ENCODE measurements at places on chromosomes 4 and X.

GRCh38 chrX:111170017-111170416 lies 74.0 kb downstream of the PAK3 start:
- DNase-seq: no peak

- no peak for DNase-seq
These were observed 216.8 kb downstream of the IL15 start for GRCh38 chr4:141853091-141853764.

DNA sequence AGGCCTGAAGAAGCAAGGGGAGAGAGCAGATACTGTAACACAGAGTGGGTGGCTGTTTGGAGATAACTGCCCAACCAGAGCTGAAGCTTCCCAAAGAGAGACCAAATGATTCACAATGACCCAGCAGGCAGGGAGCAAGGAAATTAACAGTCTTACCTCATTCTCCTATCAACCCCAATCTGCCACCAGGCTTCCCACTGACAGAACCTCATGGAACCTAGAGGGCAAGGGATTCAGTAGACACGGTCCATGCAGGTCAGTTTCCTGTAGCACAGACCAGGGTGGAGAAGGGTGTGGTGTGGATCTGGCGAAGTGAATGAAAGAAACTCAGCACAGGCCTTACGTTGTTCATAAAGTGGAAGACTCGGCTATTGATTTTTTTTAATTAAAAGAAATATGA lies 60.7 kb upstream of the ALB start:
- no peak for DNase-seq

- no peak for DNase-seq
These were observed 90.2 kb upstream of the UNC5C start for GRCh38 chr4:95638920-95639501.

DNA sequence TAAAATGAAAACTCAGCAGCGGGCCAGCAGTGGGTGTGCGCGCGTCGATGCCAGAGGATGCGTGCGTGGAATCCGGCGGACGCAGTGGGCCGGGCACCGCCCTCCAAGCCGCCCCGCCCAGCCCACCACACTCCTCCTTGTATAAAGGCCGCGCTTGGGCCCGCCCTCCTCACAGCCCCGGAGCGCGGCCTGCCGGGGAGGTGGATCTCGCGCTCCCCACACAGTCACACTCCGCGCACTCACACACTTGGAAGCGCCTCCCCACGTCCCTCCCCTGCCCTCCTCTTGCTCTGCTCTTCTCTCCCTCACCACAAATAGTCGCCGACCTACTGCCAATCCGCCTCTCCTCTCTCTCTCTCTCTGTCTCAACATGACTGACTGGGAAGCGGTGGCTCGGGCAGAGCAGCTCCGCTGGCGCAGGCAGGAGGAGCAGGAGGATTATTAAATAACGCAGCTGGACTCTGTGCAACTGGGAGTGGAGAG lies at the start of gene CCSER1:
TSS of gene CCSER1 (plus strand) at position 172 of the 483 bp plus-strand sequence.
- DNase-seq: peak; percentile 30

- DNase-seq: no peak
These were observed 604.6 kb downstream of the BCOR start for GRCh38 chrX:39493168-39493567.

DNA sequence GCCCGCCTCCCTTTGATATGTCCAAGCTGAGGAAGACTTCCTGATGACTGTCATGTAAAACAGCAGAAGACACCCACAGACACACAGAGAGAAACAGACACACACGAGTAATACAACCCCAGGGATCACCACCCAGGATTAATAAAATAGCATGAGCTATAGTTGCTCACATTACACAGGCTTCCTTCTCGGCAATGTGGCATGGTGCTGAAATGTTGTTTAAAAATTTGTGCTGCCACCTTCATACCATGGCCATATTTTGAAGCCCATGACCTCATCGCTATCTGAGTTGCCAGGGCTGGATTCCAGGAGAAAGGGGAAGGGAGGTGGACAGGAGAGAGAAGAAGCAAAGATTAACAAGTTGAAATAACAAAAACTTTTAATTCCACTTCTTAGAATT lies 111.7 kb downstream of the SYNPO2 start:
- no peak for DNase-seq

GRCh38 chr4:16261313-16261878 lies 35.1 kb upstream of the TAPT1 start:
- DNase-seq: no peak

GRCh38 chrX:7214251-7214650 lies 66.3 kb upstream of the PUDP start:
- no peak for DNase-seq

DNA sequence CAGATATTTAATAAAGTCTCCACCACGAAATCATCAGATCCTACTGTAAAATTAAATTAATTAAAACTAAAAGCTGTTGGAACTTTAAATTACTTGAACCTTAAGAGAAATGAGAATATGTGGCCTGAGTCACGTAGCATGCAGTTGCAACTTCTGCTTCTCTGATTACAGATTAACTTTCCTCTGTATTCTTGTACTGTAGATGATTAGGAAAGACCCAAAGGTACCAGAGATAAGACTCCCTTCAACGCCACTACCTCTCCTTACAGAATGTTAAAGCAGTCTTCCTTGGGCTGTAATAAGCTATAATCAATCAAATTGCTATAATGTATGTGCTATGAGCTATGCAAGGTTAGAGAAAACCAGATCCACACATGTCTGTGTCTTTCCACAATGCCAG lies 47.9 kb downstream of the FAM13A start:
- no peak for DNase-seq

DNA sequence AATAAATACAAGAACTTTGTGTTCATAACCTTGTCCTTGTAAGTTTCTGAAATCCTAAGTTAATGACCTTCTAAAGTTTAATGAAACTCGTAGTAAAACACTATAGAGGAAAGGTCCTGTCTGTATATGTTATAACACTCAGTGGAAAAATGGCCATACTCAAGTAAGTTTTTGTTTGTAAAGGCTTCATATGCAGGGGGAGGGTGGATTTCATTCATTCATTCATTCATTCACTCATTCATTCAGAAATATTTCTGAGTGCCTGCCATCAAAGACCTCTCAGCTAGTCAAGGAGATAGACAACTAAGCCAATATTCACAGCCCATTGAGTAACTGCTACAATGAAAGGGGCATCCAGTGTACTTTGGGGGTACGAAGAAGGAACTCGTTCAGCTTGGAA lies 6.9 kb upstream of the TMEM156 start:
- DNase-seq: no peak

DNA sequence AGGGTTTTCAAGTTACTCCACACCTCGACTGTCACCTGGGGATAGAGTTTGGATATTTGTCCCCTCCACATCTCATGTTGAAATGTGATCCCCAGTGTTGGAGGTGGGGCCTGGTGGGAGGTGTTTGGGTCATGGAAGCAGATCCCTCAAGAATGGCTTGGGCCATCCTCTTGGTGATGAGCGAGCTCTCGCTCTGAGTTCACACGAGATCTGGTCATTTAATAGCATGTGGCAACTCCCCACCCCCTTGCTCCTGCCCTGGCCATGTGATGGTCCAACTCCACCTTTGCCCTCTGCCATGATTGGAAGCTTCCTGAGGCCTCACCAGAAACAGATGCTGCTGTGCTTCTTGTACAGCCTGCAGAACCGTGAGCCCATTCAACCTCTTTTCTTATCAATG lies 8.3 kb downstream of the CTAG1A start:
- DNase-seq: no peak

- DNase-seq: no peak
These were observed 44.8 kb downstream of the GSX2 start for GRCh38 chr4:54144661-54145171.

DNA sequence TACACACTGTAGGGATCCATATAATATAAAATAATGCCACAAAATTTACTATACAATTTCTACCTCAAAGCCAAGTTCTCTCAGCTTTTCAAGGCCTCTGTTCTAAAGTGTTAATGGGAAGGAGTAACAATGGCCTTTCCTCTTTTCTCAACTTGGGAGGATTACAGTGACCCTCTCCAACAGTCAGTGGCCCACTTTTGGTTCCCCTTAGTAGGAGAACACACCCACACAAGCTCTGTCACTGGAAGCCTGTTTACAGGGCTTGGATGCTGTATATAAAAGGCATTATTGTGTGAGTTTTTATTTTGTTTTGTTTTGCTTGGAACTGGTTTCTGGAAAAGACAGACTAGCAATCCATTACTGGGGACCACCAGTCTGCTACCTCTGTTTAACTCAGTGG lies 1.8 kb downstream of the ARHGEF6 start:
- DNase-seq: no peak

DNA sequence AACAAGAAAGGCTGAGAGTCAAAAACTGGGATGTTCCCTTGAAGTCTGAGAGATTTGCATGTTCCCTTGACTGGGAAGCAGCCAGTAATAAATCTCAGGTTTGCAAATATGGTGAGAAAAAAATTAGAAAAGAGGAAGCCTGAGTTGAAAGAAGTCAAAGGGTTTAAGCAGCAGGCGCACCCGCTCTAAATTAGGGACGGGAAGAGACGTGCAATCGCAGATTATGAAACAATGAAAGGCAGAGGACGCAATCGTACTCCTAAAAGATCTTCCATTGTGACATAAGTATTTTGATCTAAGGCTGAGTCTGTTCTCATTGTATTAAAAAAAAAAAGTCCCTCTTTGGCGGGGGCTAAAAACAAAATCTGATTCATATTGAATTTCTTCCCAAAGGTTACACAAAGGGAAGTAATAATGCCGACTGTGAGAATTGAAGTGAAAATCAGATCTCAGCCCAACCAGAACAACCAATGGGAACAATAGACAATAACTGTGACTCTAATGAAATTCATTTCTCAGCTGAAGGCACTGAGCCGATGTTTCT lies 28.2 kb downstream of the SAT1 start:
- DNase-seq: no peak

- no peak for DNase-seq
These were observed 223.1 kb upstream of the FAT1 start for GRCh38 chr4:186946682-186947294.

DNA sequence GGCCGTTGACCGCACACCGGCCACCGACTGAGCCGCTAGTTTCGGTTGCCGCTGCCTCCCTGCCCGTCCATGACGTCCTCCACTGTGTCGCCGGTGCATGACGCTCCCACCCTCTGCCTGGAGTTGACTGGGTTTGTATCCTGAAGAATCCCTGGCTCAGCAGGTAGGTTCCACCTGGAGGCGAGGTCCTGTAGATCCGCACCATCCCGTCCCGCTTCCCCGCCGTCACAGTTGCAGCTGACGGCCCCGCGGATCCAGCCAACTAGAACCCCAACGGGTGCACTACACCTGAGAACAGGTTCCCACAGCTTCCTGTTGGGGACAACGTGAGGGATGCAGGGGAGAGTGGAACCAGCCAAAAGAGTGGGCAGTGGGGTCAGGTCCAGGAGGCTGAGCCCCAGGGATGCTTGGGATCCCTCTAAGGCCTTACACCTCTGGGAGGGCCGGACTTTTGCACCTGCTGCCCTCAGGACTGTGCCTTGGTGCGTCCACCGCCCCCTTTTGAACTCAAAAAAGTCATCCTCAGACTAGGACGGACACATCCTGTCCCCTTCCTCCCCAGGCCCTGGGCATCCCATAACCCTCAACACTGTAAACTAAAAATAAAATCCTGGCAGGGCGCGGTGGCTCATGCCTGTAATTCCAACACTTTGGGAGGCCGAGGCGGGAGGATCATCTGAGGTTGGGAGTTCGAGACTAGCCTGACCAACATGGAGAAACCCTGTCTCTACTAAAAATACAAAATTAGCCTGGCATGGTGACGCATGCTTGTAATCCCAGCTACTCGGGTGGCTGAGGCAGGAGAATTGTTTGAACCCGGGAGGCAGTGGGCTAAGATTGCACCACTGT lies 1.1 kb upstream of the SLBP start:
- no peak for DNase-seq

- peak; percentile 7 for DNase-seq
These were observed 381.0 kb downstream of the UNC5C start for GRCh38 chr4:95167805-95168204.

- no peak for DNase-seq
These were observed 100.2 kb downstream of the MAB21L2 start for GRCh38 chr4:150682126-150682525.

DNA sequence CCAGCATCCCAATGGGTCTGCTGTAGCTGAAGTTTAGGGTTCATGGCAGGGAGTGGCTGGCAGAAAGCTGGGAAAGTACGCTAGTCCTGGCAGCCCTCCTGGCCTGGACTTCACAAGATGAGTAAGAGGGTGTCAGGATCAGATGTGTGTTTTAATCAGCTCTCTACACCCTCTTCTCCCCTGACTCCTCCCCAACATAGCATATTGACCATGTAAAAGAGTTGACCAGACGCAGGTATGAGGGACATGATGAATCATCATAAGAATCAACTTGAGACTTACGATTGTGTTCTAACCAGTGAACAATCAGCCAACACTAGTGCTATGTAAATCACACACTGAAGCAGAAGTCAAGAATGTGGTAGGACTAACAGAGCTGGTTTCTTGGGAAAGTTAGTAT lies 5.3 kb downstream of the SOWAHB start:
- DNase-seq: no peak

- DNase-seq: no peak
These were observed 6.1 kb downstream of the GRIA2 start for GRCh38 chr4:157226601-157227000.

- peak; percentile 2 for DNase-seq
These were observed 2.4 kb upstream of the NBDY start for GRCh38 chrX:56726605-56727004.

DNA sequence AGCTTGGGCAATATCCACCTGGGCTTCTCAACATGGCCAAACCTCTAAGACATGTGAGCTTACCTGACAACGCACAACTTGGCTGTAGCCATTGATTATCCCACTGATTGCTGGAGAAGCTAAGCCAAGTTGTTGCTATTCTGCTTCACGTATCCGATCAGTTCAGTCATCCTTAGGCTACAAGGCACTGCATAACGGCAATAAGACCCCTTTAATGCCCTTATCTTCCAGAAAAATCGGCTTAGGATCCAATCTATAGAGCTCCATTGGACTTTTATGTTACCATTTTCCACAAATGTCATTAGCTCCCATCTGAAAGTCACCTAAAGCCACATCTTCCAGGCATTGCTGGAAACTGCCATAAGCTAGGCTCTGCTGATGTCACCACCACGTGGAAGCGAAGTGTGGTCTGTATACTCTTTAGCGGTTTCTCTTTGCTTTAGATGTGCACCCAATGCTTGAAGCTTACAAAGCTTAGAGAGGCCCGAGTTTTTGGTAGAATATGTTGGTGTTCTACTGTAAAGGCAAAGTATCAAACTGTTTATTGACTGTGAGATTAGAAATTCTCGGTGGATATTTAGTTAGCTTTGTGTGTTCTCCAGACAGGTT lies 163.1 kb downstream of the CPE start:
- DNase-seq: no peak

DNA sequence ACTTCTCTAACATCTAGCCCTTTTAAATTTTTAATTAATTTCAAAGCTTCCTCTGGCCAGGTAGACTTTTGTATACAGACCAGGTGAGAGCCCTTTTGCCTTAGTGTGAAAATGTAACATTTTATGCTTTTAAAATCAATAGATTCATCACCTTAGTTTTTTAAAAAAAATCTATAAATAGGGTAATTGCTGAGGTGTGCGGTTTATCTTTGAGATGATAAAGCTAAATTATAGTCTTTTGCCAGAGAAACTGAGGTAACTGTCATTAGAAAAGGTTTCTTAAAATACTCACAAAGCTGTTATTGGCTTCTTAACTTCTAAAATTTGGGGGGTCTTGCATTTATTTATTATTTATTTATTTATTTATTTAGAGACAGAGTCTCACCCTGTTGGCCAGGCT lies 62.9 kb downstream of the NELFA start:
- no peak for DNase-seq
